ENCODE measurements at places on chromosomes 3 and 15.

- DNase-seq: no peak
Measured at GRCh38 chr3:46282696-46283095, 40.4 kb downstream of the CCR3 start.

GRCh38 chr3:82055792-82056191 lies 294.3 kb upstream of the GBE1 start:
- peak; percentile 14 for DNase-seq

GRCh38 chr3:56970461-56970879 lies 90.0 kb upstream of the SPATA12 start:
- DNase-seq: no peak

- no peak for DNase-seq
Measured at GRCh38 chr15:67803996-67804843, 21.1 kb upstream of the SKOR1 start.

GRCh38 chr3:183825456-183826161 lies at the start of gene MAP6D1:
Gene MAP6D1, minus strand, starts transcription at chr3:183825577. Its CDS starts 30 bp downstream, at chr3:183825547.
- DNase-seq: peak; percentile 71

GRCh38 chr15:32819448-32819847 lies 101.6 kb downstream of the GREM1 start:
- no peak for DNase-seq
